ENCODE measurements at places on chromosomes 6 and 20.

- no peak for DNase-seq
Measured at GRCh38 chr6:63997221-63997620, 361.6 kb downstream of the PHF3 start.

DNA sequence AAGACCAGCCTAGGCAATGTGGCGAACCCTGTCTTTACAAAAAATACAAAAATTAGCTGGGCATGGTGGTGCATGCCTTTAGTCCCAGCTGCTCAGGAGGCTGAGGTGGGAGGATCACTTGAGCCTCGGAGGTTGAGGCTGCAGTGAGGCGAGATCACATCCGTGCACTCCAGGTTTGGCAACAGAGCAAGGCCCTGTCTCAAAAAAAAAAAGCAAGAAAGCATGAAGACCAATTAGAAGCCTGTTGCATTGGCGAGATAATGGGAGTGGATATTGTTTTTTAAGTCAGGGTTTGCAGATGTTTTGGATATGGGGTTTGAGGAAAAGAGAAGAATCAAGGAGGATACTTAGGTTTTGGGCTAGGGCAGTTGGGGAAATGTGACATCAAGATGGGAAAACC, 5.2 kb downstream of the QRSL1 start:
- DNase-seq, result no peak

DNA sequence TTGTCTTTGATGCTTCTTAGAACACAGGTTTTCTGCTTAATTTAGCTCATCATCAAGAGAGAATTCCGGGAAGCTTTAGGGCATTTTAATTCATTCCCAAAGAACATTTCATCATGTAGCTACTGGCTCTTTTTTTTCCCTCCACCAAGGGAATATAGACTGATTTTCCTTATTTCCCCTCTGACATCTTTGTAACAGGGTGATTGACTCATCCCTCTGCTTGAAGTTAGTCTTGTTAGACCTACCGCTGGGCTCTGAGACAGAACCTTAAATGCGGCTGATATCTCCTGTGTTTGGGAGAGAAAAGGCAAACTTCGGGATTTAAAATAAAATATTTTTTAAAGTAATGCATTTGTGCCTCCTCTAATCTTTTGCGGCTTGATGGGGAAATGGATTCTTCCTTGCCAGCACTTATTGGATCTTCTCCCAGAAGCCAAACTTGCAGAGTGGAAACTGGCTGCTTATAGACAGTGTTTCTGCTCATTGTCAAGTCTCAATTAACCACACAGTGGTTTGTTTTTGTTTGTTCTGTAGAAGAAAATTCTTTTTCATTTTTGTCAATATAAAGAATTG, 272.7 kb upstream of the PLCB4 start:
- DNase-seq, result no peak

DNA sequence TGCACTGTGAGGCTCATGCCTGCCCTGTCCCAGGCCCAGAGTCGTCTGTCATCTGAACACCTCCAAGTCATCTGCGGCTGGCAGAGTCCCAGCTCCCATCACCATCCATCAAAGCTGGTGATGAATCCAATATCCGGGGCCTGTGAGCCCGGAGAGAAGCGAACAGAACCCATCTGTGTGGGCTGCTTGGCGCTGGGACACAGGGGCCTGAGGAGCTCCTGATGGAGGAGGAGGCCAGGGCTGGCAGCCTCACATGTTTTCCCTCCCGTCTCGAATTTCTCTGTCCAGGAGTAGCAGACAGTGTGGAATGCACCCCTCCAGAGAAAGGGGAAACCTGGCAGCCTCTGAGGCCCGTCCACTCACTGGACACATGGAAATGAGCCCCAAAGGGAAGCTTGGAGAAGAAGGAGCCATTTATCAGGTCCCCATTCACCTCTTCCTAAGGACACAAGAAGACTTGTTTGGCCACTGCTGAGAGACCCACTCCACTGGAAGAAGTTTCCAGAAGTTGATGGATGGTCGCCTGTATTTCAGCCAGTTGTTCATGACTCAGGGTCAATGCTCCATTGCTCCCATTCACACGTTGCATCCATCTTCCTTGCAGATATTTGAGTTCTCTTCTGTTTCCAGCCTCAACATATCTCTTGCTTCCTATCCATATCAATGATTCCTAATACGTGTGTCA, 307.5 kb upstream of the SULF2 start:
- no peak for DNase-seq

DNA sequence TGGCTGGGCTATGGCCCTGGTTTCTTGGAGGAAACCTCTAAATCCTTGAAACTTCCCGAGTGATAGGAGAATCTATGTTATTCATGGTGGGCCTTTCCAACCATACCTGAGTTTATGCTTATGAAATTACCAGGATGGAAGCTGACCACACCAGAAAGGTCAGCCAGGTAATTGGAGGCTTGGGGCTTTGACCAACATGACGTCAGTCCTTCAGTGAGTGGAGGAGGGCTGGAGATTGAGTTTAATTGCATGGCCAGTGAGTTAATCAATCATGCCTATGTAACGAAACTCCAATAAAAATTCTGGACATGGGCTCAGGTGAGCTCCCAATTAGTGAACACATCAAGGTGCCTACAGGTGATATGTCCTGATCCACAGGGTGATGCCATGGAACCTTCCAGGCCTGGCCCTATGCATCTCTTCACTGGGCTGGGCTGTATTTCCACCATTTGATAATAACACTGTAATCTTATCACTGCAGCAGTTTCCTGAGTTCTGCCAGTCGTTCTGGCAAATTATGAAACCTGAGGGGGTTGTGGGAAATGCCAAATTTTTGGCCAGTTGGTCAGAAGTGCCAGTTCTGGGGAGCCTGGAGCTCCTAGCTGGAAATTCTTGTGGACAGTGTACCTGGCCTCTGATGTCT, 106.5 kb downstream of the CDH26 start:
- no peak for DNase-seq

DNA sequence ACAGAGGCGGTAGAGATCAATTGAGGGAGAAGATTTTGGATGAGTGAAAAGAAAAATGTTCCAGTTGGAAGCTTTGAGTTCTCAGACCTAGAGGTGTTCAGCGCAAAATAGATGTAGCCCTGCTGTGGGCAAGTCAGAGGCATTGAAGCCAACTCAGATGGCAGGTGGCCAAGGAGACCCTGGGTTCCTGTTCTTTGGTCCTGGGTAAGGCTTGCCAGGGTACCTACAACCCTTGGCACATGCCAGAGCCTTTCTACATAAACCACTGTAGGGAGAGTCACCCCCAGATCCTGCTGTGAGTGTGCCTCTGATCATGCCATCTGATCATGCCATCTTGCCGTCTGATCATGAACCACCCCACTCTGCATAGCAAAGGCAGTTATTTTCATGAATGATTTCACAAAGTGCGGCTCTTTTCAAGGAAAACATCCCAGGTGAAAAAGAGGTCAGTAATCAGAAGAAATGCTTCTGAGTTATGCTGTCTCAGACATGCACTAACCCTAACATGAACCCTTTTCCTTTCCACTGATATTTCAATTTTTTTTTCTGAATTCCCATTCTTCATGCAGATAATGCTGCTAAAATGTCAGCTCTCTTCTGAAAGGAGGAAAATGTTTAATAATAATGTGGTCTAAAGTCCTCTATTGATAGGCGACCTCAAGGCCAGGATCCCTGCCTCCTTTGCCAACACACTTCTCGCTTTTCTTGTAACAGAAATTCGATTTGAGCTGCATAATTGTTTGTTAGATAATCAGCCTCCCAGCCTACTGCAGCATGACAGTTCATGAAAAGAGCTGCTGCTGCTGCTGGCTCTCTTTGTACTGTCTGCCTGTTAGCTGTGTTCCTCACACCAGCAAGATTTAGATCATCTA, 153.6 kb downstream of the MTHFD1L start:
- no peak for DNase-seq

- DNase-seq, result no peak
Measured at GRCh38 chr20:37426106-37426505, 80.2 kb downstream of the SRC start.

- no peak for DNase-seq
Measured at GRCh38 chr6:25205629-25206028, 73.5 kb upstream of the CARMIL1 start.

GRCh38 chr6:43045371-43045930, 8.2 kb downstream of the CUL7 start:
- DNase-seq, result no peak

GRCh38 chr20:1489764-1490436, 1.3 kb downstream of the SIRPB2 start:
- no peak for DNase-seq

DNA sequence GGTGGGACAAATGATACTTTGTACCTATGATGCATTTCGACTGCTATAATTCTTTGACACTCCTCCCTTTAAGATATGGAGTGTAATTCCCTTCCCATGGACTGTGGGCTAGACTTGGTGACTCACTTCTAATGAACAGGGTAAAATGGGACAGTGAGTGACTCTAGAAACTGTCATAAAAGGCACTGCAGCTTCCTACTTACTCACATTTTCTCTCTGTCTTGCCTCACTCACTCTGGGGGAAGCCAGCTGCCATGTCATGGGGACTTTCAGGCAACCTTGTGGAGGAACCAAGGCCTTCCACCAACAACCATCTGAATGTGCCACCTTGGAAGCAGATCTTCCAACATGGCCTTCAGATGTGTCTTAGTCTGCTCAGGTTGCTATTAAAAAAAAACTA, 12.9 kb upstream of the GFOD1 start:
- no peak for DNase-seq

GRCh38 chr6:167105060-167105459, 17.8 kb upstream of the CCR6 start:
- DNase-seq, result no peak

DNA sequence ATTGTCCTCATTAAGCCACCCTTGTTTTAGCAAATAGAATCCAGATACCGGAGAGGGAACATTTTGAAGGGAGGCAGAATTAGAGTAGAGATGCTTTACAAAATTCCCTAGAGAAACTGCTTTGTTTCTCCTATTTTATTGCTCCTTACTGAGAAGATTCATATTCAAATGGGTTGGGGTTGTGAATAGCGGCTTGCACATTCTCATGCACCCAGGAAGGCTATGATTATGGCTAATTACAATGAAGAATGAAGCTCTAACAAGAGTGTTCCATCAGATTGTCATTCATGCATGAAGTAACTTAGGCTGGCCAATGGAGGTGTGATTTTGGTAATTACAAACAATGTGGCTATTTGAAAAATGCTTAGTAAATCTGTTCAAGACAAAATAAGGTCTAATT, 129.6 kb downstream of the PACRG start:
- DNase-seq, result no peak

GRCh38 chr6:152701081-152701862, 3.6 kb downstream of the MYCT1 start:
- DNase-seq, result no peak

DNA sequence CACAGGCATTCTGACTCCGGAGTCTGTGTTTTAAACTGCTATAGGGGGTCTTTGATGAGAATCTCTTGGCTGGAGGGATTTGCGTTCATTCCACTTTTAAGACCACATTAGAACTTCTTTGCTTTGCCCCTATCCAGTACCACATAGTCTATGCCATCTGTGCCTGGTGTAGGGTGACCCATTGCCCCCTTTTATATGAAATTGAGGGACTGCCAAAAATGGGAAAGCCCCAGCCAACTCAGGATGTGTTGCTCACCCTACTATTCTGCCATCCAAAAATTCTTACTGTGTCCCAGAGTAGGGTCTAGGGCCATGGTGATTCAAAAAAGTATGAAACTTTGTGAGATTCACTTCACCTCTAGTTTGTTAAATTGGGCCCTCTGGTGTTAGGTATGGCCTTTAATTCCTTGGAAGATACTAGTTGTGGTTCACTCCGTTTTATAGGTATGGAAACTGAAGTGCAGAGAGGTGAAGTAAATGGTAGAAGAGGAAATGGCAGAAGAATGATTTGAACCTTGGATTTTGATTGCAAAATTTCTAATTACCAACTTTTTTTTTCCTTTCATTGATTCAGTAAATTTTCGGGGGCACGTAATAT, 1.4 kb downstream of the PFDN4 start:
- DNase-seq, result no peak

GRCh38 chr6:160356074-160356744, 8.0 kb downstream of the SLC22A3 start:
- DNase-seq, result no peak

GRCh38 chr6:80586242-80586641, 479.8 kb downstream of the BCKDHB start:
- DNase-seq, result no peak

DNA sequence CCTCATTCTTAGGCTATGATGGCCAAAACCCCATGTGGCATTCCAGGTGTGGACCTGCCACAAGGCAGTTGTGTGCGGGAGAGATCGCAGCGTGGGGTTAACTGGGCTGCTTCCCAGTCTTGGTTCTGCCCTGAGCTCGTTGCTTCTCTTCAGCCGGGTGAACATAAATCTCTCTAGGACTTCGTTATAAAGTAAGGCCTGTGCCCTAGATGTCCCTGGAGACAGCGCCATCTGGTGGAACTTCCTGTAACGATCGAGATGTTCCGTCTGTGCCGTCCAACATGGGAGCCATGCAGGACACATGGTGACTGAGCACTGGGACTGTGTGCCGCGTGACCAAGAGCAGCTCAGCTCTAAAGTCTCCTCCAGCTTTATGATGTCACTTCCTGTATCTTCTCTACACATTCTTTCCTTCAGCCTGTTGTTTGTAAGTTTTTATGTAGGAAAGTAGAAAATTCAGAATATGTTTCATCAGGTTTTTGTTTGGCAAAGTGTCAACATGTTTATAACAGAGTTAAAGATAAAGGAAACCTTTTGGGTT, 26.8 kb upstream of the RPP40 start:
- DNase-seq, result peak; percentile 65

GRCh38 chr6:23413327-23414050, 712.5 kb upstream of the NRSN1 start:
- no peak for DNase-seq

DNA sequence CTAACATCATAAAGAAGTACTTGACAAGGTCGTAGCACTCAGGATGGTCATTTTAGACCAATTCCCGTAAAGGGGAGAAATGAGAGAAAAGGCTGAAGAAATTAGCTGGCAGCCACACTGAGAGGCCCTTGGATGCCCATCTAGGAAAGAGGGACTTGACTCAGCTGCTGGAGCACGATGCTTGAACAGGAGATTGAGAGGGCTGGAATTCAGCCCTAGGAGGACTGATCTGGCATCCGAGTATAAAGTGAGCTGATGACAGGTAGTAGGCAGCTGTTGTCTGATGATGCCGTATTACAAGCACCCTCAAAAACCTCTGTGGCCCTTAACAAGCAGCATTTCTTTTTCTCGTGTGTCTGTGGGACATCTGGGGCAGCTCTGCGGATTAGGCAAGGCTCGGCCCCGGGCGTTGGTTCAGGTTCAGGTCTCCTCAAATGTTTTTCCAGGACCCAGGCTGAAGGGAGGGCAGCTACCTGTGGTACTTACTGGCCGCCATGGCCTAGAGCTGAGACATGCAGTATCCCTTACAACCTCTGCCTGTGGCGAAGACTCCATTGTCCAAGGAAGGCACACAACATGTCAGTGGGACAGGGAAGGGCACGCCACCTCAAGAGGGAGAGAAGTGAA, 219.6 kb upstream of the SNX9 start:
- no peak for DNase-seq

DNA sequence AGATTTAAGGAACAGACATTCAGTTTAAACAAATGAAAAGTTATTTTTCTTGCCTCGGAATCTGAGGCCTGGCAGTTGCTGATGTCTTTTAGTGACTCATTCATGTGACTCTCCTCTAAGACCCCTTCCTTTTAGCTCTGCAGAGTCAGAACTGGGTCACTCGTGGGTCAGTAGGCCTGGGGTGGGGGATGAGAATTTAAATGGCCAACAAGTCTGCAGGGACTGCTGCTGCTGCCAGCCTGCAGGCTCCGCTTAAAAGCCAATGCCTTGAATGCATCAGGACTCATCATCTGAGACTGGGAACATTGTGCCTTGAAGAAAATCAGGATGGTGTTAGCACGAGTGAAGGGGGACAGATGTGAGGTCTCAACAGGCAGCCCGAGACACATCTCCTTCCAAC, 404.3 kb downstream of the CDH26 start:
- no peak for DNase-seq
